ENCODE measurements at places on chromosomes 6 and 20. TPM values are rescaled to one million over a fixed set of nuclear protein-coding genes. Genes with fewer than 3 reads are reported as not detected.

Gene DPPA5
- total RNA-seq: not detected

Gene SPACA1
- total RNA-seq: not detected

GRCh38 chr20:48532028-48532427 lies 295.8 kb downstream of the PREX1 start:
- no peak for DNase-seq
- no peak overlapping the region for H3K4me3 ChIP-seq
- H3K36me3 ChIP-seq: no peaks in the 10 kb centered on the region
- peaks cover 37% of the 10 kb centered on the region for H3K27me3 ChIP-seq

- no peaks in the 10 kb centered on the region for H3K36me3 ChIP-seq
- no peaks in the 10 kb centered on the region for H3K27me3 ChIP-seq
- H3K4me1 ChIP-seq: no peaks in the 10 kb centered on the region
- DNase-seq: no peak
- H3K4me3 ChIP-seq: no peak overlapping the region
- H3K27ac ChIP-seq: no peak overlapping the region
Measured at GRCh38 chr6:81977486-81977885, 225.0 kb upstream of the TENT5A start.

GRCh38 chr6:121780325-121781321 lies 345.2 kb downstream of the GJA1 start:
- H3K27me3 ChIP-seq: no peaks in the 10 kb centered on the region
- DNase-seq: no peak
- no peaks in the 10 kb centered on the region for H3K4me1 ChIP-seq

- peaks cover 26% of the 10 kb centered on the region for H3K4me1 ChIP-seq
- H3K27me3 ChIP-seq: peaks cover 9% of the 10 kb centered on the region
- no peak overlapping the region for H3K27ac ChIP-seq
- H3K36me3 ChIP-seq: no peaks in the 10 kb centered on the region
- no peak for DNase-seq
Measured at GRCh38 chr6:39808964-39809363, 16.8 kb downstream of the DAAM2 start.

All from left lung (tissue), 14 donors.